Activated gamma-delta T cell (primary cell): ENCODE measurements at places on chromosomes 16 and 17.

GRCh38 chr16:22641131-22641628 lies 130.5 kb downstream of the NPIPB5 start:
- no peak for DNase-seq

DNA sequence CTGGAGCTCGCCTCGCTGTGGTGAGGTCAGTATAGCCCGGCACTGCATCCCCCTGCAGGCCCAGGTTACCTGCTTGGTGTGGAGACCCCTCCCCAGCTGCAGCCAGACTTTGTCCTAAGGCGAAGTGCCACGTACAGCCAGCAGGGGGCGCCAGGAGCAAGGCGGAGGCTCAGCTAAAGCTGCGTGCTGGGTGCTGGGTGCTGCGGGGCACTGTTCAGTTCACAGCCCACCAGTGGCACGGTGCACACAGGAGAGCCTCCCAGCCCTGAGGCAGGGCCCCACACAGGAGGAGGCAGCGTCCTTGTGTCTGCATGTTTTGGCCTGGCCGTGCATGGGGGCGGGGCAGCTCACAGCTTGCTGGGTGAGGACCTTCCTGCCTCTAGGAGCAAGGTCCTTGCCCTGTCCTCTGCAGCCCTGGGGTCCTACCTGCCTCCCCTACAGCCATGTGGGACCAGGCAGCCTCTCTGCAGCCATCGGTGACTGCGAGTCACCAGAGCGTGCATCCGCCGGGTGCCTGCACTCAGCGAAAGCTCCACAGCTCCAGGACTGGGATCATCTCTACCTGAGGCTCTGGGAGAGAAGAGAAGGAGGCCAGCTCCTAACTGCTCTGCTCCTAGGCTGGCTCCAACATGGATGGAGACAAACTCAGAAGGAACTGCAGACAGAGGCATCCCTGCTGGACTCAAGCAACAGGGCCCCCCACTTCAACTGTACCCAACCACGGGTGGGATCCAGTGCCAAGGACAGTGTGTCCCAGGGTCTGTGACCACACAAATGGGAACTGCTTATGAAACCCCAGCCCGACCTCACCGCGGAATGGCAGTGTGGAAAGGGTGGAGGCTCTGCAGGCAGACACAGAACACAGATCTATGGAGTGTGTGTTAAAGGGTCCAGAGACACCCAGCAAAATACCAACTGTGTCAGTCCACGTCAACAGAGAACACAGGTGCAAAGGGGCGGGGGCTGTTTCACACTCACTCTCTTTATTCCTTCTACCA lies 19.0 kb downstream of the SLC7A5 start:
- peak; percentile 54 for DNase-seq

GRCh38 chr16:80019395-80019794 lies 418.9 kb upstream of the MAF start:
- no peak for DNase-seq

DNA sequence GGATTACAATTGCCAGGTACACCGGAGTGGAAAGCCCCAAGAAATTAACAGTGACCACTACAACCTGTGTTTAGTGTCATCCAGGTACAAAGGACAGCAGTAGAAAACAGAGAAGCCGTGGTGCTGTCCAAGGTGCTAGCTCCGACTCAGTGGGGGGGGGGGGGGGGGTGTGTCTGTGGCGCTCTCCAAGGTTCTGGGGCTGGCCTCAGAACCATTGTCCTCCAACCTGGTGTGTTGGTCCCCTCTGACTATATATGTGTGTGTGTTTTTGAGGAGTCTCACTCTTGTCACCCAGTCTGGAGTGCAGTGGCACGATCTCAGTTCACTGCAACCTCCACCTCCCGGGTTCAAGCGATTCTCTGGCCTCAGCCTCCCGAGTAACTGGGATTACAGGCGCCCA lies 5.8 kb upstream of the ZNF23 start:
- DNase-seq: no peak

DNA sequence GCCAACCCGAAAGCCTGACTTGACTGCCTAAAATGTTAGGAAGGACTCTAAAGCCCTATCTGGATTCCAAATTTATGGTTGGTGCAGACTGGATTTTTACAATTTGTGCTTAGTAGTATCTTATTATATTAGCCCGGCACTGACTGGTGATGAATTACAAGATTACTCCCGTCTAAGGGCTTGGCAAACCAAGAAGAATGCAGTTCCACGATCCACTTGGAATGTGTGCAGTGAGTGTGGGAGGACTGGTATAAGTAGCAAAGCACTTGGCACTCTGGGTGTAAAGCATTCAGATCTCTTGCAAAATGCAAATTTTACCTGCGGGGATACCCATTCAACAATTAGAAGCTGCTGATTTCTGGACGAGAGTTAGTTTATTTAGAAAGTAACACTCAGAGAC lies 539.4 kb downstream of the MAF start:
- no peak for DNase-seq

- no peak for DNase-seq
Observed at GRCh38 chr17:61058066-61058465, 341.6 kb upstream of the TBX2 start.

DNA sequence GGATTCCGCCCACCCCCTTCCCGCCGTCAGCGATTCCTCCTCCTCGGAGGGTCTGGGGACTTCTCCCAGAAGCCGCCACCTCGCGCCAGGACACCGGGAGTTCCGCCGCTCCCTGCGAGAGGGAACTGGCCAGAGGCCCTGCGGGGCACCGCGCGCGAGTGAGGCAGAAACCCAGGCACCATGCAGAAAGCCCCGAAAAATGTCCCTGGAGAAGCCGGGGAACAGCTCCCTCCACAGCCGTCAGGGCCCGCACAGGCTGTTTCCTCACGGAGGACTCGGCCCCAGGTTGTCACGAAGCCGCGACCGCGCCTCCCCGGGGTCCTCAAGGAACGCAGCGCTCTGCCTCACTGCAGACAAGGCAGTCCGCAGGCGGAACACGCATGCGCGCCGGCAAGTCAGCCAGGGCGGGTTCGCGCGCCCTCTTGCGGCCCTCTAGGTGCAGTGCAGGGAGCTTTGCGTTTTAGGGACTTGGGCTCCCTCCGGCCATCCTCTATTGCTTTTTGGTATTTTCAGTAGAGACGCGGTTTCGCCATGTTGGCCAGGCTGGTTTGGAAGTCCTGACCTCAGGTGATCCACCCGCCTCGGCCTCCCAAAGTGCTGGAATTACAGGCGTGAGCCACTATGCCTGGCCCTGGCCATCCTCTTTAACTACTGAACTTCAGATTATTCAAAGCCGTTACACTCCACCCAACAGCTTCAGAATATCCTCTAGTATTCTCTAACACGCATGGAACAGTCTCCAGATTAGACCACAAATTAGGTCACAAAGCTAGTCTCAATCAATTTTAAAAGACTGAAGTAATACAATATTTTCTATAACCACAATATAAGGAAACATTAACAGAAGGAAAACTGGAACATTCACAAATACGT lies 20.3 kb upstream of the ZNF287 start:
- peak; percentile 87 for DNase-seq

DNA sequence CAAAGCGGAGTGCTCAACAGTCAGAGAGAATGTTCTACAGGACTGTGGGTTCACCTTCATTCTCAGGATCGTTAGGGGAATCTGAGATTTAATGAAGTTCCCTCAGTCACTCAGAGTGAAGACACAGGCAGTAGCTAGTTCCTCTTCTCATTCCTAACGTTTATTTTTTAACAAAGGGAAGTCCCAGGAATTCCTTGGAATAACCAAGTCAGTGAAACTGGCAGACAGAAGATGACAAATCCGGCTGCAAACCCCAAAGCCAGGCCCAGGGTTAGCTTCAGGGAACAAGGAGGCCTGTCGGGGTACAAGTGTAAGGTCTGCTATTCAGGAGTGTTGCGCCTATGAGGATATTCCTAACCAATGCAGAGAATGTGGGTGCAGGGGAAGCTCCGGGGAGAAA lies 42.0 kb downstream of the COTL1 start:
- DNase-seq: no peak

- no peak for DNase-seq
Observed at GRCh38 chr16:89484923-89485679, 5.3 kb downstream of the ANKRD11 start.

GRCh38 chr17:27390540-27390939 lies 65.7 kb upstream of the KSR1 start:
- DNase-seq: no peak

- DNase-seq: no peak
Observed at GRCh38 chr16:8885674-8886592, 3.8 kb downstream of the LITAFD start.

- DNase-seq: no peak
Observed at GRCh38 chr17:49971848-49972485, 3.0 kb downstream of the DLX4 start.

GRCh38 chr17:3965118-3965800 lies 1.0 kb upstream of the ATP2A3 start:
- DNase-seq: no peak

DNA sequence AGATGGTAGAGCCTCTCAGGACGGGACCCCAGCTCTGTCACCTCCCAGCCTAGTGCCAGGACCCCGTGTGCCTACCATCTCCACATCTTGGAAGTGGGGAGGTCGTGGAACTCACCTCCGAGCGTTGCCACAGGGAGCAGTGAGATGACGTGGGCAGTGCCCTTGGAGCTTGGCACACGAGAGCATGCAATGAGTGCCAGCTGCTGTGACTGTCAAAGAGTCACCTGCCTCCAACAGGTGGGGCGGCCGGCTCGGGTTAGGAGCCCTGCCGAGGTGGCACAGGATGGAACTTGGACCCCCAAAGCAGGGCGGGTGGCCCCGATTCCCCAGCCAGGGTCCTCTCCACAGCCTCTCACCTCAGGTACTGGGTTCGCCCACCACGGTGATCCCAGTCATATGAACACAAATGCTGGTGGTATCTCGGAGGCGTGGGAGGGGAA lies 5.5 kb downstream of the VPS4A start:
- DNase-seq: no peak

- no peak for DNase-seq
Observed at GRCh38 chr17:74818291-74818938, 41.3 kb downstream of the GRIN2C start.

- no peak for DNase-seq
Observed at GRCh38 chr17:1362964-1363363, 37.1 kb downstream of the YWHAE start.

- no peak for DNase-seq
Observed at GRCh38 chr16:4904108-4904941, 32.6 kb downstream of the PPL start.

DNA sequence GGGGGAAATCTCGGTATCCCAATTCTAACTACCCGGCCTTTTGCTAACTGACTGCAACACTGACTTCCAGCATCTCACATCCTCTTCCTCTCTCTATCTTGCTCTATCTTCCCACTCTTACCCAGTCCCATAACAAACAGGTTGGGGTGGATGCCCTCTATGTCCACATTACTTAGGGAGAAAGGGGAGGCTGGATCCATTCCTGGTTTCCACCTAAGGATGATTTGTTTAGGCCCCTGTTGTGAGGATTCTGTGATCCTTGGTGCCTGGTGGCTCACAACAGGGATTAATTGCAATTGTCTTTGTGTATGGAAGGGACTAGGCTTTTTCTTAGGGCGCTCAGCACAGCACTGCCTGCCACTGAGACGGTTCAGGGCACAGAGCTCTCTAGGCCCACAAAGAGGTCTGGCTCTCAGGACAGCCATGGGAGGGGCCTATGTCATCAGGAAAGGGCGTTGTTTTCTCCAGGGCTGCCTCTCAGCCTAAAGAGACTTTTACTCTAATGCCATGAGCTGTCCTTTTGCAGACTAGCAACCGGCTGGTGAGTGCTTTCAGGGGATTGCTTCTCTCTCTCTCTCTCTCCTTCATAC lies 612.1 kb upstream of the SALL1 start:
- DNase-seq: no peak
